ENCODE measurements at places on chromosomes 12 and 14.
A peak's percentile ranks its signal among the peaks of the same experiment; 100 is the strongest.

DNA sequence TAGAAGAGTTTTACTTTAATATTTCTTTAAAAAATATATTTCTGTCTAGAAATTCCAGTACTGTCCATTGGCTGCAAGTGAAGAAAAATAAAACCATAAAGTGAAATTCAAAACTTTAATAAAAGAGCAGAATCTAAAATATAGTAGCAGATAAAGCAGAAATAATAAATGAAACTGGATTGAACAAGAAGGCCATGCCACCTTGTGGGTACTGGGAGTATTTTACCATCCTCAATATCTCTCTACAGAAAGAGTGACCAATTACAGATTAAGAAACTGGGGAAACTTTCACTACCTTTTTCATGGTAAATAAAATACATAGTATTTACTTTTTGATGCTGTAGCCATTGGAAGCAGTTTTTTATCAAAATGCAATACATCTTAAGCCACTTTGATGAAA lies 220.5 kb downstream of the BCAT1 start:
- no peak for DNase-seq

DNA sequence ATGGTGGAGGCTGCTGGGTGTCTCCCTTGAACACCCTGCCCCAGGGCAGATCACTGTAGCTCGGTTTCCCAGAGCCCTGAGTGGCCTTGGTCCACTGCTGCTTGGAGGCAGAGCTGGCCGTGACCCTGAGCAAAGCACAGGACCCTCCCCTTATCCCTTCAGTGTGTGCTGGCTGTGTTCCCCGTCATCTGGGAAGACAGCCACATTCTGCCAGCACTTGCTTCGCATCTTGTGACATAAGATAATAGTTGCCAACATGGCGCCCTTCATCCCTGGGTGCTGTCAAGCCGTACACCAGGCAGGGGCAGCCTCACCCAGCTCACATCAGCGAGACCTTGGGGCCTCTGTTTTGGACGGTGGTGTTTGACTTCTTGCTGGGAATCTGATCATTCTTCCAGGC lies 12.1 kb upstream of the ALDH2 start:
- no peak for DNase-seq

GRCh38 chr14:104135121-104135903 lies 3.1 kb upstream of the KIF26A start:
- no peak for DNase-seq

GRCh38 chr12:7951671-7952070 lies 15.7 kb upstream of the SLC2A3 start:
- no peak for DNase-seq

DNA sequence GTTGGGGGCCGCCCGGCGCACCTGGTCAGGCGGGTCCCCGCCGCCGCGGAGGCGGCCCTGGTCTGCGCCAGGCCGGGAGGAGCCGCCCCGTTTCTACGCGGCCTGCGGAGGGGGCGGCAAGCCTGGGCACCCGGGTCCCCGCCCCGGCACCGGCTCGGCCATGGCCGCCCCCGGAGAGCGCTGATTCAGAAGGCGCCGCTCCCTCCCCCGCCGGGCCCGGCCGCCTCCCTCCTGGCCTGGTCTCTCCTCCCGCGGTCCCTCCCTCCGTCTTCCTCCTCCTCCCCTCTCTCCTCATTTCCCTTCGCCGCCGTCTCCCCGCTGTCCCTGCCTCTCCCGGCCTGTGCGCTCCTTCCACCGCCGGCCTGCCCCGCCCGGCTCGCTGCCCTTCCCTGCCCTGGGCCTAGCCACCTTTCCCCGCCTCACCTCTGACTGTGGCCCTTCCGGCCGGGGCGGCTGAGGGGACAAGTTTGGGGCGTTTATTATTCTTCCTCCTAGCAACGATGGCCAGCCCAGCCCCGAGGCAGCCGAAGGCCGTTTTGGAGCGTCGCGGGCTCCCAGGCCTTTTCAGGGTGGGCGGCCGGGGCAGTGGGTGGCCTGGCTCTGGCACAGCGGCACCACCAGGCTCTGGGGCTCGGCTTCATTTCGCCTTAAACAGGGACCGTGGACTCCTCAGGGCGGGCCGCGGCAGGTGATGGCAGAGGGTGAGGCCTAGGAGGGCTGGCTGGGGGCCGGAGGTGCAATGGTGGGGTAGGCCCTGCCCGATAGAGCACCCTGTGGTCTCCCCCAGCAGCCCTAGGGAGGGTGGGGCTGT lies 768 bp downstream of the CEP170B start:
- peak; percentile 18 for DNase-seq

DNA sequence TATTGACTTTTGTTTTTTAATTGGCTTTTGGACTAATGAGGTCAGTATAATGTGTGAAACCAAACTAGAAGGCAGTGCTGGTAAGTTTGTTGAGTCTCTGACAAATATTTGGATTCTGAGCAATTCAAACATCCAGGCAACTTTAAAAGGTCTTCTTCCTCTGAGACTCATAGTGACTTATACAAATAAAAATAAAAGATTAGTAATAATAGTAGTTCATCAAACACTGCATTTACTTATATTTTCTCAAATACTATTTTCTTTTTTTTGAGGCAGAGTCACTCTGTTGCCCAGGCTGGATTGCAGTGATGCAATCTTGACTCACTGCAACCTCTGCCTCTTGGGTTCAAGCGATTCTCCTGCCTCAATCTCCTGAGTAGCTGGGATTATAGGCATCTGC lies 337.9 kb downstream of the DAD1 start:
- DNase-seq, result no peak

DNA sequence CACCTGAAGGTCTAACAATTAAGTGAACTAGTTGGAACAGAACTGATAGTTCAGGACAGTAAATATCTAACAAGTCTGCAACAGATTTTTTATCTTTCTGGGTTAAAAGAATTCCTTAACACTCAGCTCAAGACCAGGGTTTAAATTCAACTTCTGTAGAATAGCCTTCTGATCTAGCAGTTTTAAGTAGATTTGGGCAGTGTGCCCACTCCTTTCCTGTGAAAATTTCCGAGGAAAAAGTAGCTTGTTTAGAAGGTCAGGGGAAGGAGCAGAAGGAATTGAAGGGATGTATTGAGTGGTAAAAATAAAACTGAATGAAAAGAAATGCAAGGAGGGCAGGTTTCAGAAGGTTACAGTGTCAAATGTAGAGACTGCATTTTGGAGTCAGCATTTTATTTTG lies 45.8 kb downstream of the ATL1 start:
- no peak for DNase-seq

DNA sequence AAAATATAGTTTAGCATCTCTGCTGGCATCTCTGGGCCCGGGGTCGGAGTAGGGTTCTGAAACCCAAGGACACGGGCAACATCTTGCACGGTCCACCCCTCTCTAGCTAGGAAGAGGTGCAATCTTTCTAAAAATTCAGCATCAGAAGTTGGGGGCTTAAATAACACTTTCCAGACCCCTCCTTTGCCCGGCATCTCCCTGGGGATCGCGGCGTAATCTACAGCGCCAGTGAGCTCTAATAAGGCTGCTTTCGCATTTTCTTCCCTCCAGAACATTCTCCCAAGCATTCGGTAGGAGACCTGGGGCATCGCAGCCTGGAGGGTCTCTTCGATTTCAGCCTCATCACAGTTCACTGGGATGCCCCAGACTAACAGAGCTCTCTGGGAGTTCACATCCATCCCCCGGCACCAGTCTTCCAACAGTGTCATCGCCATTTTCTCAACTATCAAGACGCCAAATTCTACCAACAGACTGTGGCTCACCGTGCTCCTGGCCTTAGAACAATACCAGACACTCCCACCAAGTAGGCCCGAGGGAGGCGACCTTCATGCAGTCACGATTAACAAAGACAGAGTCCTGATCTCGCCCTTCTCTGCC lies 880 bp downstream of the PNMA1 start:
- no peak for DNase-seq

DNA sequence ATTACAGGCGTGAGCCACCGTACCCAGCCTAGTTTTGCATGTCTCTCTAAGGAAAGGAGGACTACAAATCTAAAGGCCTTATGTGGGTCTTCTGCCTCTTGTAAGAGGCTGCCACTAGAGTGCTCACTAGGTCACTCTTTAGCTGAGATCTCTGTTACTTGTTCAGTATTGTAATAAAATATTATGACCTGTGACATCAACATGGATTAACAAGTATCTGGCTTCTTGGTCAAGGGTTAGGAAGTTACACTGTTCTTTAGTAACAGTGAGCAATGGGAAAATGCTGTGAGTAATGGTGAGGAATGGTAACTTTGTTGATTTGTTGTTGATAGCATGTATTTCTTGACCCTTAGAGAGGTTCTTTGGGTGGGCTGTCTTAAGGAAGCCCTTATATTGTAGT lies 50.5 kb downstream of the ERC1 start:
- DNase-seq, result no peak

DNA sequence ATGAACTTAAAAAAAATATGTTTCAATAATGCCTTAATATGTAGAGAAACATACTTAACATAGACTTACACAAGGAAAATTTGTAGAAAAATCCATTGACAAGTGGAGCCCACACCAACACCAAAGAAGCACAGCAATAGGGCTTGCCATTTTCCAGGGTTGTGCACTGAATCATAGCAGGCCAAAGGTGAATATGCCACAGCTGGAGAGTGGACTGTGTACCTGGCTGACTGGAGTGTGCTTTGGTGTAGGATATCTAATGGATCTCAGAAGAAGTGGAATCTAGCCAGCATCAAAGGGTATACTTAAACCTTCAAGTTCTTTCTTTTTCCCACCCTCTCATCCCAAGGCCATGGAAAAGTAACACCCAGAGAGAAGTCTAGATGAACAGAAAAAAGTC lies 4.8 kb downstream of the RPL10L start:
- no peak for DNase-seq

DNA sequence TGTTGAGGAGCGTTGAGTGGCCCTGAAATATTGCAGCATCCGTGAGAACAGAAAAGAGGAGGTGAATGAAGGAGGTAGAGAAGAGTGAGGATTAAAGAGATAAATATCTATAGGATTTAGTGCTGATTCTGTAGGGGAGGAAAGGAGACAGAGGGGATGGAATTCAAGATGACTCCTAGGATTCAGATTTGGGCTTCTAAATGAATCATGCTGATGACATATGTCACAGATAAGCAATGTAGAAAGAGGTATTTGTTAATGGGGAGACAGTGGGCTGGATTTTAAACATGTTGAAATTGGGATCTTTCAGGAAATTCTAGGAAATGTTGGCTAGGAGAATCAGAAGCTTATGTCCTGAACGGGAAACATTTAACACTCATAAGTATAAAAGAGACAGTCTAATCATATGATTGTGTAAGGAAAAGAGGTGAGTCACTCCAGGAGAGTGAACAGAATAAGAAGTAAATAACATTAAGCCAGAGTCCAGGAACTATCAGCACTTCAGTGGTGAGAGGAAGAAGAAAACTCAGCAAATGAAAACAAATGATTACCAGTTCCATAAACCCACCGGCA lies 58.1 kb upstream of the DIO2 start:
- DNase-seq, result no peak

DNA sequence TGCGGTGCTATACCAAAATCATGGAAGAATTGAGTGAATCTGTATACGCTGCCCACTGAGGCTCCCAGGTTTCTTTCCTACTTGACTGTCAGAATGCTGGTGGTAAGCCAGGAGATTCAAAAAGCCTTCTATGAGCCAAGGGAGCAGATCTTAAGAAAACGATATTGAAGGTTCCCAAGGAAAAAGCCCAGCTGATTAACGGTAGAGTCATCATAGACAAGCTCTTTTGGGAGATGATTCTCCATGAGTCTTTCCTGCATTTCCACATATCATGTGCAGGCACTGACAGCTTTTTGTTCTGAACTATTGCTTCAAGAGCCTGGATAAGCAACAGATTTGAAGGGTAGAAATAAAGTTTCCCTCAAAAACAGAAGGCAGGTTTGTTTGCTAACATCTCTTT lies 17.5 kb downstream of the SLC35F4 start:
- no peak for DNase-seq

- DNase-seq, result peak; percentile 61
Observed at GRCh38 chr12:52221912-52222457, 11.1 kb upstream of the KRT7 start.

DNA sequence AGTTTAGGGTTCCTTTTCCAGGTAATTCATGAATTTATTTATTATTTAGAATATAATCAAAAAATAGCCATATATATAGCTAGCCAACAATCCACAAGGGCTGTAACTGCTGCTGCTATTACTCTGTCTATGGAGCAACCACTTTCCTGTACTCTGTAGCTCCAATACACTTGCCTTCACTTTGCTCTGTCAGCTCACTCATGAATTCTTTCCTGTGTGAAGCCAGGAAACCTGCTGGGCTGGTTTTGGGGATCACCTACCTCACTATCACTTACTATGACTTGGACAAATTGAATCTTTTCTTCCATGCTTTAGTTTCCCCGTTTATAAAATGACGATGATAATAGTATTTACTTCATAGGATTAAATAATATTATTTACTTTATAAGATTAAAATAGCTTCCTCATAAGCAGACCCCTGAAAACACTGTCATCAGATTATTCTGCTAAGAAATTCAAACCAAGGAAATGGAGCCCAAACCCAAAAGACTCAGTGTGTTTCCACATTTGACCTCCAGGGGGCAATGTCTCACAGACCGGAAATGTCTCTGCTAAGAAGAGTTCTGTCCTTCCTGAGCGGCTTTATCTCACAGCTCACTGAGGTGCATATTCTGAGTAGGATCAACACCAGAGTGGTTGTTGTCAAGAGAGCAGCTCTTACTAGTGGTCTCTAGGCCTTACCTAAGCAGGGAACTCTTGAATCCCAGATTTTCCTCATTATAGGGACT lies 457.1 kb downstream of the DAD1 start:
- DNase-seq, result no peak

DNA sequence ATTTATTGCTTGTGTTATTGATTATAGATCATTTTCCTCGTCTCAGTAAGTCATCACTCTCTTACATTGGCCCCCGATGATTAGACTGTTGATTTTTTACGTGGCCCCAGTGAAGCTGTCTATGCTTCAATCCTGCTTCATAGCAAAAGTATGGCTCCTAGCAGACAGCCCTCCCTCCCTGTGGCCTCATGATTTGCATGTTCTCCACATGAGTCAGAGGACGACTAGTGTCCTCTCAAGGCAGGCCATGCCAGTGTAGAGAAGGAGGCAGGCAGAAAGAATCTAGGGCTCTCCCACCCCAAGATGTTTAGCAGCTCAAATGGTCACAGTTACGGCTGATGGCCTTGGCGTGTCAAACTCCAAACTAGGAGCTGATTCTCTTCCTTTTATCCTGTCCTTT lies 59.6 kb downstream of the FIGNL2 start:
- no peak for DNase-seq

GRCh38 chr12:4421590-4422031 lies 24.0 kb downstream of the FGF6 start:
- no peak for DNase-seq

- no peak for DNase-seq
Observed at GRCh38 chr14:56379956-56380355, 199.6 kb upstream of the TMEM260 start.

DNA sequence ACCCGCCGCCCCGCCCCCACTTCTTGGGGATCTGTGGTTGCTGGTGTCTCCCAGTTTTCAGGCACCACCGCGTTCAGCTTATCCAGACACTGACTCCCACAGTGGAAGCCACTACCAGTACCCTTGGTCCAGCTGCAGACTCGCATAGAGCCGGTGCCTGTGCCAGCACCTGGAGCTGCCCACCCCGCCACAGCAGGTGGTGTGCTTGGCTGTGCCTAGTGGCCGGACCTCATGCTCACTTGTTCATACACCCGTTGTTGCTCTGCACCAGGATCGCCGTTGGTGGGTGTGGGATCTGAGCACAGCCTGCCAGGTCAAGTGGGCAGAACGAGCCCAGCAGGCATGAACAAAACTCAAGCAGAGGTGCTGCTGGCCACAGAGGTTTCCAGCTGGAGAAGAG lies 673.2 kb downstream of the RERGL start:
- DNase-seq, result no peak

- DNase-seq, result no peak
Observed at GRCh38 chr14:55665067-55665675, 85.2 kb downstream of the KTN1 start.

All from stimulated activated CD8-positive, alpha-beta memory T cell treated with anti-CD3 and anti-CD28 coated beads, Interleukin-15, amount 100 ng/mL, for 48 hours (primary cell).